Stimulated activated CD8-positive, alpha-beta memory T cell treated with anti-CD3 and anti-CD28 coated beads, Interleukin-15, amount 100 ng/mL, for 24 hours (primary cell): ENCODE measurements at places on chromosomes 2 and 18.

GRCh38 chr2:213087040-213087439 is 64.4 kb downstream of the IKZF2 start:
- DNase-seq, result no peak

GRCh38 chr2:205640716-205641115 is 41.6 kb upstream of the NRP2 start:
- no peak for DNase-seq

GRCh38 chr2:216635701-216636550 is 2.7 kb downstream of the IGFBP2 start:
- no peak for DNase-seq

- no peak for DNase-seq
Measured at GRCh38 chr2:144083211-144083610, 436.7 kb downstream of the ZEB2 start.

DNA sequence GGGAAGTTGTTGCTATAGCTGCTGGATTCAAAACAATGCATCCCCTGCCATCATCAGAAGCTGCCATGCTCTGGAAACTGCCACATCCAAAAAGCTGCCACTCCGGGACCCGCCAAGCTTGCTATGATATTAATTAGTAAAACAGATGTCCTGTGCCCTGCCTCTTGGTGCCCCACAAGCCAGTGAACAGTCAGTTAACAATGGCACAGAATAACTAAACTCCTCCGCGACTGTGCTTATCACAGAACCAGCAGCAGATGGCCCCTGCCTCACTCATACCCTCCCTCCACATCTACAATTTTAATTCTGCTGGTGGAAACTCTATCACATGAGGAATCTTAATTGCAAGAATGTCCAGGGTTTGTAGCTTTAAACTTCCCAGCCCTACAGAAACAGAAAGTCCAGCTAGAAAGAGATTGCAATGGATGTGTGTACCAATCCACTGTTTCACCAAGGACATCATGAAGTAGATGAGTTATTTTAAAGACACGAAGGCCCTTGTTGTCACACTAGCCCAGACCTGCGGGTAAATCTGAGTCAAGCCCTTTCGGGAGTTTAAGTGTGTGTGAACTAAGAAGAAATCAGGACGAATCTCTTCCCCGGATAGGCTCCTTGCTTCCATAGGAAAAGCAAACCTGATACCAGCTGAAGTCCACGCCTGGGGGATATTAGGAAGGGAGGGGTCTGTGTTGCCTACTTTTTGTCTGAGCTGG is 7.4 kb upstream of the ACYP2 start:
- DNase-seq, result no peak

DNA sequence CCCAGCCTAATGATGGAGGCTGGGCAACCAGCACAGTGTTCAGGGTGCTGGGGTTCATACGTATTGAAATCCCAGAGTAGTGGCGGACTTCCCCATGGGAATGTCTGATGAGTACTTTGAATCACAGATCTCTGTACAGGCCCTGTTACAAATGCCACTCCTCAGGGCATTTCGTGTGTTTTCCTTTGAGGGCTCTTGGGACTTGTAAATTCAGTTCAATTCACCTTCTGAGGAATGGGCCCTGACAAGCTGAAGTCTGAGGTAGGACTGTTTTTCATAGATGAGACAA is 288 bp upstream of the RDH14 start:
- no peak for DNase-seq

DNA sequence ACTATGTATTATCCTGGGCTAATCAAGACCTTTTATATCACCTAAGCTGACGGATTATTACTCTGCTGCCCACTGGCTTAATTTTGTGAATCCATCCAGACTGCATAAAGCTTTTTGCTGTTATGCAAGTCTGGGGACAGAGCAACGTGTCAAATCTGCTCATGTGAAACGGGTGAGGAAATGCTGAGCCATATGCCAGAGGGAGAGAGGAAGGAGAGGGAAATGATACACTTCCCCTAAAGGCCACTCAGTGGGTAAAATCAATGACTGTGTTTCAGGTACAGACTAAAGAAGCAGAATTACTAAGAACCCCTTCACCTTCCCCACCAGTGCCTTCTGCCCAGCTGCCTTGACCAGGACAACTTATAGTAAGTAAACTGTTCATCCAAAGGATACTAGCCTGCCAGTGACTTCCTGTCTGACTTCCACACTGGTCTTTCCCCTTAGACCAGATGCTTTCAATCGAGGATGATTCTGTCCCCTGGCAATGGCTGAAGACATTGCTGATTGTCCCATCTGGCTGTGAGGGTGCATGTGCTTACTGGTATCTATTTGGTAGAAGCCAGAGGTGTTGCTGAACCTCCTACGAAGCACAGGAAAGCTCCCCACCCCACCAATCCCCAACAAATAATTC is 43.0 kb downstream of the STAT1 start:
- DNase-seq, result no peak

GRCh38 chr2:11634584-11634983 is 35.4 kb downstream of the NTSR2 start:
- DNase-seq, result no peak

- DNase-seq, result no peak
Measured at GRCh38 chr18:23828426-23828825, 139.2 kb downstream of the LAMA3 start.

DNA sequence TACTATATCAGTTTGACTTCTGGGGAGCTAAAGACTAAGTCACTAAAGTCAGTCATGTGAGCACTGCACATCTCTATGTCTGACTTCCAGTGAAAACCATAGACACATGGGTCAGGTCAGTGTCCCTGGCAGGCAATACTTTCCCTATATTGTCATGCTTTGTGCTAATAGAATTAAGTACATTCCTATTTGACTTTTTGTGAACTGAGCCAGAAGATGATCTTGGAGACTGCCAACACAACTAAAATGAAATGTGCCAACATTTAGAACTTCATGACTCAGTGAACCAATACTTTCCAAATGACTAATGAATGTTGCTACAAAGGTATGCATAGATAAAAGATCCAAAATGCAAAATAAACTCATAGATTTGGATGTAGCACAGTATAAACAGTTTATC is 820.8 kb upstream of the FAM98A start:
- DNase-seq, result no peak

GRCh38 chr2:88011011-88011410 is 5.3 kb downstream of the RNU2-63P start:
- DNase-seq, result no peak

- DNase-seq, result no peak
Measured at GRCh38 chr2:105399207-105399861, 483 bp upstream of the FHL2 start.

DNA sequence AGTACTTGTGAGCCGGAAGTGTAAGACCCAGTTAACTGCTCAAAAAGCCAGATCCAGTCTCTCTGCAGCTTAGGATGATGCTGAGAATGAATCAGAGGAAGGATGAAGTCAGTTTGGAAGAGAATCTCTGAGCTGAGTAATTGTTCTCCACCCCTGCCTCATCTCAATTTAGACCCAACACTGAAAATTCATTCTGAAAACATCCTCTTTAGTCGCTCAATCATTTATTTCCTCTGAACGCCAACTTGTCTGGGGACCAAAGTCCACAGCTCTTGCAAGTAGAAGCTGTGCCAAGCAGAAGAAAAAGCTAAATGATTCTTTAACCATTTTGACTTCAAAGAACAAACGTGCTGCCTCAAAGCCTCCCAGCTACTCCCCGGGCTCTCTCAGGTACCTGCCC is 177.1 kb upstream of the KLHL29 start:
- no peak for DNase-seq

DNA sequence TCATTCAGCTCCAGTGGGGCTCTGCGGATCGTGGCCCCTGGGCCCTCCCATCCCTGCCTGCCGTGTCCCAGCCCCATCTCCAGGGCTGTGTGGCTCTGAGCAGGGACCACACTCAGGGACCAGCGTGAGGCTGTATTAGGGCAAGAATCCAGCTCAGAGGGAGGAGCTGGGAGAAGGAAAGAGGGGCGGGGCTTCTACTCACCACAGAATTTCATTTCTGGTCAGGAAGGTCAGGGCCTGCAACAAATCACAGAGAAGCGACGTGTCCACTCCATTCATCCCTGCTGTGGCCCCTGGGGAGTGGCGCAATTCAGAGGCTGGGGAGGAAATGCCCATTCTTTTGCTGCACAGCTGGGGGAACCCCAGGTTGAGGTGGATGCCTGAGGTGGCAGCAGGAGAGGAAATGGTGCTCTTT is 828 bp downstream of the CIB4 start:
- no peak for DNase-seq

GRCh38 chr2:11681722-11682589 is 12.0 kb upstream of the NTSR2 start:
- no peak for DNase-seq

DNA sequence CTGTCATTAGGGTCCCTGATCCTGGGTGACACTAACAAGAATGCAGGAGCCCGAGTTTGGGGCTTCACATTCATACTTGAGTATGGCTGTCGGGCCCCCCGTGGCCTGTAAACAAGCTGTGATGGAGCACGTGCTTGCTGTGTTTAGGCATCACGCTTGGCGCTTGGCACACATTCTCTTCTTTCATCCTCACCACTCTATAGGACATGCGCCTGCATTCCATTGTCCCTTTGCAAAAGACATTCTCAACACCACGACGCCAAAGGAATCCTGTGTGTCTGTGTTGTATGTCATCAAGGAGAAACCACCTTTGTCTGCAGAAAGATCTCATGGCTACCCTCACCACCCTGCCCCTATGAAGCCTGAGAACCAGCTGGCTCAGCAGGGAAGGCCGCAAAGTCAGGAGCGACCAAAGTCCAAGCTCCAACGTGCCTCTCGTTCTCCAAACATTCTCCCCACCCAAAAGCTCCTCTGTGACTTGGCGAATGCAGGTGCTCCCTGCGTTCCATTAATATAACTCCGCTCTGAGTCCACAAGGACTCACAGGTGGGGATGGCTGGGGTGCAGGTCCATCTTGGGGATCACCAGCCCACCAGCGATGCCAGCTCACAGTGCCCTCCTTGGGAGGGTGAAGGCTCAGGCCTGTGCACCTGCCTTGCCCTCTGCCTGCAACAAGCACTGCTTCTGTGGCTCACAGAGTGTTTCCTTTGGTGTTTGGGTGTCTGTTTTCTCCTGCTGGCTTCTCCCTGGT is 6.2 kb upstream of the PER2 start:
- no peak for DNase-seq

GRCh38 chr18:6661692-6662415 is 67.7 kb upstream of the ARHGAP28 start:
- DNase-seq, result no peak

DNA sequence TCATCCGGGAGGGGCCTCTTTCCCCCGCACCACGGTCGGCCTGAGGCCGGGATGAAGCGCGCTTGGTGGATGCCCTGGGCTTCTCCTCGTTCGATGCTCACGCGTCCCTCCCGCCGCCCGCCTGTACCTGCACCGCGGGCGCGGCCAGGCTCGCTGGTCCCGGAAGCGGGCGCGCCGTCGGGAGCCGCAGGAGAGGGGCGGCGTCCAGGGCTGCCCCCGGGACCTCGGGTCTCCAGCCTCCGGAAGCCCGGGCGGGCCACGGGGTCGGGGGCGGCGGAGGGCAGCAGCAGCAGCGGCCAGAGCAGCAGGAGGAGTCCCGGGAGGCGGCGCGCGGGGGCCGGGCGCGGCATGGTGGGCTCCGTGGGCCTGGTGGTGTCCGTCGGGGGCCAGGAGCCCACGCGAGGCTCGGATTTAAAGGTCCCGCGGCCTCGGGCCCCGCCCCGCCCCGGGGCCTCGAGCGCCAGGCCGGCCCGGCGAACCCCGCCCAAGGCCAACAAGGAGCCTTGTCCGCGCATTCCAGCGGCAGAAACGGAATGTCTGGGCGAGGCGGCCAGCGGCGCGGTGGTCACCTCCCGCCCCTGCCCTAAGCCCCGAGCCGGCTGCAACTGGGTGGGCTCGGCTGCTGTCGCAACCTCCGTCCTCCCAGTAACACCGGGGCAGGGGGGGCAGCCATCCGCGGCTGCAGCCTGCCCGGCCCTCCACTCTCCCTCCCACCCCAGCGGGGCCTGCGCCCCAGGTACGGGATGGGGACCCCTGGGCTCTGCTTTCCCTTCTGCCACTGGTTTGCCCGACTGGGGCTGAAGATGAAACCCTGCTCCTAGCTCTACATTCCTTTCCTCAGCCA is at the start of gene MATN3:
MATN3 (minus strand) TSS at position 387 of the 844 bp plus-strand sequence; CDS start at position 350, 37 bp downstream.
- DNase-seq, result no peak

- DNase-seq, result no peak
Measured at GRCh38 chr18:78242254-78242643, 737.4 kb upstream of the SALL3 start.

DNA sequence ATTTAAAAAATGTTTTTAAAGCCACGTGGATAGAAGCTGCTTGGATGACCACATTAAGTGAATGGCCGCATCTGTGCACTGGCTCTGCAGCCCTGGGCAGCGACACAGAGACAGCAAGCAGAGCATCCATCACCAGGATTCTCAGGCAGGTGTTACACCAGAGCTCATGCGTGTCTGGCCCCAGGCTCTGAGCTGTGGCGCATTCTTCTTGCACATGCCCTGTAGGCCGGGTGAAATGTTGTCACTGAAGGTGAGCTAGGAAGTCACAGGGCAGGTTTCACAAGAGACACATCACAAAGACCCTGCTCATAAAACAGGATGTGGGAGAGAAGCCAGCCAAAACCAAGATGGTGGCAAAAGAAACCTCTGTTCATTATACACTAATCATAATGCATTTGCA is 8.4 kb upstream of the PXDN start:
- DNase-seq, result no peak

DNA sequence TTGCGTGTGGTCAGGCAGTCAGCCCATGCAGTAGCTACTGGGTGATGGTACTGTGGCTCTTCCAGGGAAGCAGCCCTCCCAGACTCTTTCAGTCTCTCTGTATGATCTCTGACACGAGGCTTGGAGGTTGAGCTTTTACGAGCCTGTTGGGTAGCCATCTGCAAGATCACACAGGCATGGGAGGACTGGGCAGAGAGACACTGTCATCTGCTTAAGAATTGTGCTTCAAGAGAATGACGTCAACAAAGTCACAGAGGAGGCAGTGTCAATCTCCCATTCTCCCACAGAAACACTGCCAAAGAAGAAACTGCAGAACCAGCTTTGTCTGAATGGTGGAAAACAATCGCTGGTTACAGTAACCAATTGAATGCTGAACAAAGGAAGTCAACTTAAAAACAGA is 78.4 kb upstream of the MC2R start:
- no peak for DNase-seq

- DNase-seq, result no peak
Measured at GRCh38 chr2:177187631-177188312, 24.8 kb upstream of the HNRNPA3 start.

- no peak for DNase-seq
Measured at GRCh38 chr2:127572841-127573240, 37.4 kb downstream of the MYO7B start.

- no peak for DNase-seq
Measured at GRCh38 chr2:133200684-133201421, 367.4 kb downstream of the NCKAP5 start.

- no peak for DNase-seq
Measured at GRCh38 chr18:12880541-12880910, 3.5 kb downstream of the PTPN2 start.
